ENCODE measurements at places on chromosomes 12 and 14.

DNA sequence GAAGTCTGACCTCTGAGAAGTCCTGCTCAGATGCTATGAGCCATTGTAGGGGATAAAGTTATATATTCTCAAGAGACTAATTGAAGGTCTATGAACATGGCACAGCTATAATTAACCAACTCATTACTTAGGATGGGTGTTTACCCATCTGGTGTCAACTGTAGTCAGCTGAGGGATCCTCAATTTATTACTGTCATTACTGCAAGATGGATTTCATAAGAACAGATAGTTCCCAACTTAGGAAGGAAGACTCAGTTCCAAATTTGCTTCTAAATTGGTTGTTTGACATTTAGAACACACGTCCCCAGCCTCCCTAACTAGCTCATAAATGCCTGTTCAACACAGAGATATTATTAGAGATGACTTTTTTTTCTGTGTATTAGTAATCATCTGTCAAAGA is 81.4 kb downstream of the FRMD6 start:
- DNase-seq, result no peak

DNA sequence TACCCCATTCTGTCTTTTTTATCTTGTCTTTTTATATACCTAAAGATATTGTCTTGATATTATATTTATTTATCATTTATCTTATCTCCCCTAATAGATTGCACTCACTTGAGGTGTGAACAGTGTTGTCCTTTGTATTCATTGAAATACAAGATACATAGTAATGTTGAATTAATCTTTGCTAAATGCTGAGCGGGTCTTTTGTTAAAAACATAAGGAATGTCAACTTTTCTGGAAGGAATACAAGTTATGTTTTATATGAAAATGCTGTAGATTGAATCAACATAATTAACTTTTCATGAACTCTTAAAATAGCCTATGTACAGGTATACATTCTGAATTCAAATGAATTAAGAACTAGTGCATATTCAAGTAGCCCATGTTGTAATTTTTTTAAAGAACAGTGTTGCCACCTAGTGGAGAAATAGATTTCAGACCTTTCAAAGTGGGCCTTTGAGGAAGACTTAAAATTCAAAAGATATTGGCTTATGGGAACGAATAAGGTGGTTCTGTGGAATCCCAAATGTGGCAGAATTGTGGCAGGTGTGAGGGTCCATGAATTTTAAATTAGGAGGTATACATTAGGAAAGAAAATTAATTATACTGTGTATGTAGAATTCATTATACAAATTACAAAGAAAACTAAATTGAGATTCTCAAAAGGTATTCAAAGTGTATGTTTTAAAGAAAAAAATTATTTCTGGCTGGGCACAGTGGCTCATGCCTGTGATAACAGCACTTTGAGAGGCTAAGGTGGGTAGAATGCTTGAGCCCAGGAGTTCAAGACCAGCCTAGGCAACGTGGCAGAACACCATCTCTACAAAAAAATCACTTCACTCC is 19.1 kb downstream of the BBOF1 start:
- no peak for DNase-seq

DNA sequence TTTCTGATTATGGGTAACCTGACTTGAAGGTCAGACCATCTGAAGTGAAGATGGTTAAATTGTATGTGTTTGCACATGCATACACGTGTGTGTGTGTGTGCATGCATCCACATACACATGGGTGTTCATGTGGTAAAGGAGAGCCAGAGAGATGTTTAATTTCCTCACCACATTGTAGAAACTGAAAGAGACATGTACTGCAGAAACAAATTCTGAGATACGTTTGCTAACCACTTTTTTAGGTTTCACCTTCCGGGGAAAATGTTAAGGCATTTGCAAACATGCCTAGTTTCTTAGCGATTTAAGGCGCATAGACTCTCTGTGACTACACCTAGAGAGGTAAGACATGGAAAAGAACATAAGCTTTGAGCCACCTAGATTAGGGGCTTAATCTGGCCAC is 362.9 kb downstream of the RAD51B start:
- DNase-seq, result no peak

DNA sequence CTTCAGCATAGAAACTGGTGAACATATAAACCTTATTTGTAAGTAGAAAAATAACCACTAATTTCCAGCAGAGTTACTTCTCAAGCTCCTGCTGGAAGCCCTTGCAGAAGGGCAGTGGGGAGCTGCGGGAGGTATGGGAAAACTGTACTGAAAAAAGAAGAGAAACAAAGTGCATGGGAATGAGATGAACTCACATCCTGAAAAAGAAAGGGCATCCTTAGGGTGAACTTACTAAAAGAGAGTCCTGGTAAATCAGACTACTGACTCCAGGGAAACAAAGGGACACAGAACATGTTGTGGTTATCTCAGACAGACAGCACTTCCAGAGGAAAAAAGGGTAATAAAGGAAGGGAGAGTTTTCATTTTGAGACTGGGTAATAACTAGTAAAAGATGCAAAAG is 515.1 kb downstream of the RPL10L start:
- DNase-seq, result no peak

DNA sequence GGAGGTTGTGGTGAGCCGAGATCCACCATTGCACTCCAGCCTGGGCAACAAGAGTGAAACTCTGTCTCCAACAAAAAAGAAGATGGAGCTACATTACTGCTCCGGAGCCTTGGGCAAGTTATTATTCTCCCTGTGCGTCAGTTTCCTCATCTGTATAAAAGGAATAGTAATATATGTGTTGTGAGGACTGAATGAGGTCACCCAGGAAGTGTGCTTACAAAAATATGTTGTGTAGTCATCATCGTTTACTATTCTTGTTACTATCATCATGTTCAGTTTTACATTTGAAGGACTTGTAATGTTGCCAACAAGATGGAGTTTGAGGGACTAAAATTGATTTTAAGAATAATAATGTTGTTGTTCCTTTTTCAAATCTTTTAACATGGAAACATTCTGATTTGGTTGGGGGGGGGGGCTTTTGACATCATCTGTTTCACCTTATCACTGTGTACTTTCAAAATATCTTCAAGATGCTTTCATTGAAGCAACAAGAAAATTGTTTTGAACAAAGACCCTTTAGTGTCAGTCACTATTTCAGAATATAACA is 156.8 kb downstream of the PDE3A start:
- no peak for DNase-seq

- no peak for DNase-seq
Observed at GRCh38 chr12:90008277-90008676, 299.6 kb upstream of the ATP2B1 start.

GRCh38 chr14:56154321-56154720 is 36.1 kb downstream of the PELI2 start:
- no peak for DNase-seq

GRCh38 chr12:125804660-125805059 is 739.4 kb downstream of the AACS start:
- no peak for DNase-seq

DNA sequence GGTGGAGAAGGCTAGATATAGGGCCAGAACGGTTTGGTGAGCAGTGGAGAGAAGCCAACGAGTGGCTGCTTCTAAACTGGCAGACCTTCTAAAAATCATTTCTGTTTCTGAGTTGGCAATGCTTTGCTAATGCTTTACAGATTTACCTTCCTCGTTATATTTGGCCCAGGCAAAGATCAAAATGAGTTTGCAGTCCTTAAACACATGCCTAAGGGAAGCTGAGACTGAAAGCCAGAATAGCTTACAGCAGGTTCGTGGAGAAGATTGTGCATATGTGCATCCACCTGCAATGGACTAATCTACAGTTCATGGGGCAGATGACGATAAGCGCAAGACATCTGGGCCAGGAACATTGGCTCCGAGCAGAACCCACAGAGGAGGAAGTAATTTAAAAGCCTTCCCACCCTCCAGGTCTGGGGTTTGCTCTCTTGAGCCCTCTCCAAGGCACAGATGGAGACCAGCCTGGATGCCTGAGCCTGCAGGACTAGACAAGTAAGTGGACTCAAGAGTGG is 99.4 kb downstream of the NINJ2 start:
- no peak for DNase-seq

DNA sequence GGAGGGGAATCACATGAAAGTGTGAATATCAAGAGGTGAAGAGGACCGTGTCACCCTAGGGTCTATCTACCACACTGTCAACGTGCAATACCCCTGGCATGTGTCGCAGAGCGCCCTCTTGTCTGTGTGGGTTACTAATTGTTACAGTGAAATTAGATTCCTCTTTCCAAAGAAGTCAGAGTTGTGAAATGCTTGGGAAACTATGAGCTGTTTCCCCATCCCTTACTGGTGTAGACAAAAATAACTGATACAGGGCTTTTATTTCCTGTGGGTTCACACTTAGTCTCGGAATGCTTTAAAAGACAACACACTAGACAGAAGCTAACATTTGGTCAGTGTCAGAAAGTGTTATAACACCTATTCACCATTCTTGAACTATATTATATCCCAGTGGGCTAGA is 597.3 kb downstream of the NRXN3 start:
- DNase-seq, result no peak

Data from stimulated activated CD4-positive, alpha-beta T cell treated with anti-CD3 and anti-CD28 coated beads, Interleukin-15, amount 100 ng/mL, for 1 hour (primary cell).